ENCODE measurements at places on chromosomes 1 and 21. TPM values are rescaled to one million over a fixed set of nuclear protein-coding genes. Genes with fewer than 3 reads are reported as not detected.

GRCh38 chr1:67194209-67194863 is 28.1 kb downstream of the IL23R start:
- no peak overlapping the region for H3K27ac ChIP-seq
- no peak for DNase-seq
- no peaks in the 10 kb centered on the region for H3K4me1 ChIP-seq
- H3K27me3 ChIP-seq = no peaks in the 10 kb centered on the region

DNA sequence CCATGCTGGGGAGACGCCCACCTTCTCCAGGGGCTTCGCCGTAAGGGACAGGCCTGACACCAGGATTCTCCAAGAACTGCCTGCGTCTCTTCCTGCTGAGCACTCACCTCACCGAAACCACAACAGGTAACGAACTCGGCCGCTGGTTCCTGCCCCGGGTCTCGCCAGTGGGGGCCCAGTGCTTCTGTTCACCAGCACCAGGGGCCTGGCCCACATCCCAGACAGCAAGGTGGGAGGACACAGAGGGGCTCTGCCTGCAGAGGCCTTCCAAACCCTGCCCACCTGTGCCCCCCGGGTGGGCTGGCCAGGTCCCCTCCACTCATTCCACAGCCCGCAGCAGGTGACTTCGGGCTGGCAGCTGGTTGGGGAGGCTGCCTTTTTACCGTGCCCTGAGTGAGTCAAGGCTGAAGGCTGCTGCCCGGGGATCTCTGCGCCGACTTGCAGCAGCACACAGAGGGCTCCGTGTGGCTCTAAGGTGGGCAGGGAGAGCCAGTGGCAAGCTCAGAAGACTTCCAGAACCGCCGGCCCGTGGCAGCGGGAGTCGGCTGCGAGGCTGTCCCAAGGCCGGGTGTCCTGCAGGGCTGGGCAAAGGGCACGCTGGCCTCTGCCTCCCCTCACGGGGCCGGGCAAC is 14.7 kb upstream of the COL18A1 start:
- H3K36me3 ChIP-seq = no peaks in the 10 kb centered on the region
- H3K4me1 ChIP-seq = peaks cover 15% of the 10 kb centered on the region
- no peak overlapping the region for H3K27ac ChIP-seq
- no peak overlapping the region for H3K4me3 ChIP-seq
- DNase-seq = no peak

GRCh38 chr1:205907794-205908193 is 35.5 kb downstream of the SLC26A9 start:
- 0 out of 2 replicates have a peak, but pooled peaks cover 4% of the 10 kb centered on the region for H3K27me3 ChIP-seq
- no peaks in the 10 kb centered on the region for H3K4me1 ChIP-seq
- H3K4me3 ChIP-seq = no peak overlapping the region
- H3K36me3 ChIP-seq = no peaks in the 10 kb centered on the region
- H3K27ac ChIP-seq = no peak overlapping the region

GRCh38 chr1:192626366-192627179 is 9.4 kb upstream of the RGS13 start:
- no peak overlapping the region for H3K27ac ChIP-seq
- H3K4me1 ChIP-seq = no peaks in the 10 kb centered on the region
- no peak overlapping the region for H3K4me3 ChIP-seq
- H3K27me3 ChIP-seq = no peaks in the 10 kb centered on the region
- DNase-seq = no peak

GRCh38 chr21:36661511-36662309 is 37.2 kb upstream of the SIM2 start:
- no peak overlapping the region for H3K27ac ChIP-seq
- no peaks in the 10 kb centered on the region for H3K36me3 ChIP-seq

DNA sequence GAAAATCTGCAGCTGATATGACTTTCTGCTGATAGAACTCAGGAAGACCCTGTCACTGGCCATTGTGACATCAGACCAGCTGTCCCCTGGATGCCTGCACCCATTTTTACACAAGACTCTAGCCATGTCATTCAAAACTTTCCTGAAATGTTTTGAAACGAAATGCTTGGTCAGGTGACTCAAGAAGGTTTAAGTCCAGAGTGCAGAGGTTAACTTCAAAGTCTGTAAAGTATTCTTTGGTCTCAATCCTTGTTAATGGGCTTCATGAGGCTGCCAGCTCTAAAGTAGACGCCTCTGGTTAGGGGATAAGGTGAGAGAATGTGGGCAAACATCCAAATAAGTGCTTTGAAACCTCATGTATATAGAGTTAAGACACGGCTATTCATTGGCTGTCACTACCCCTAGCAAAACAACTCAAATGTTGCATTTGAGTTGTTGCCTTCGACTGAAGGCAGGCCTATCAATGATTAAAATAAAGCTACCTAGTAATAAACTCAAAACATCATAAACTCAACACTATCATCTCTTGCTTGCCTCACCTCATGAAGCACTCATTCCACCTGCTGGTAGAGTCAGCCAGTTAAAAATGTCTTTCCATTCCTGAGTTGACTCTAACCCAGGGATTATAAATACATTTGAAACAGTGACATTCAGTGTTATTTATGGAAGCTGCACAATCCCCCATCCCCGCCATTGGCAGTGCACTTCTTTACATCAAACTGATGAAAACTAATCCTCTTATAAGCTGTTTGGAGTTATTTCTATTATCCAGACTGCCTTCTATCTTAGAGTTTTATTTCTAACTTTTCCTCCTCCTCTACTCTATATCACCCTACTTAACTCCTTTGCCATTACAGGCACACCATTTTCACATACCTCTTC is 26.0 kb downstream of the RABIF start:
- peaks cover 9% of the 10 kb centered on the region for H3K4me1 ChIP-seq
- H3K27me3 ChIP-seq = no peaks in the 10 kb centered on the region
- no peak overlapping the region for H3K4me3 ChIP-seq
- H3K27ac ChIP-seq = no peak overlapping the region
- DNase-seq = no peak

DNA sequence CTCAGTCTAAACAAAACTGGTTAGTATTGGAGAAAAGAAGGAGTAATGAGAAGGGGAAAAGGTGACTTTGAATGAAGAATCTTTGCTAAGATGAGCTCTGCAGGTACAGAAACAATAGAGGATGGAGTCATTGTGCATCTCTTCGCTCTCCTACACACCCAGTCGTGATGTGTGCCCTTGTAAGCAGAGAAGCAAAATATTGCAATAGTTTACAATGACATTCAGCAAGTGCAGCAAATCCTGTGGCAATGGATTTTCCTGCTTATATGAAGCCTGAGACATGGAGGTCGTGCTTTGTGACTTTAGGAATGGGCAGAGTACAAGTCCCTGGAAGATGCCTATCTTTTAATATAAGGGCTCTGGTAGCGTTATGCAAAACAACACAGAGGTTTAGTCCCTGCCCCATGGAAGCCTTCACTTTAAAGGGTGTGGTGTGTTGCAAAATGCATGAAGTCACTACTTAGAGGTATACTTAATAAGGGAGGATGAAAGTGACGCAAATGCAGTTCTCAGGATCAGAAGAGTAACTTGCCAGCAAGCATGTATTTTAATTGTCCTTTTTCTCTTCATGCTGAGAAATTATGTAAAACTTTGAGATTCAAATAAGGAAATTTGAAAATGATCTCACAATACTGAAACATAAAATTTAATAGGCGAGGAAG is 88.0 kb upstream of the IVNS1ABP start:
- H3K27me3 ChIP-seq = no peaks in the 10 kb centered on the region
- H3K4me3 ChIP-seq = no peak overlapping the region
- no peak for DNase-seq
- H3K36me3 ChIP-seq = no peaks in the 10 kb centered on the region

- 0 out of 2 replicates have a peak, but pooled peaks cover 2% of the 10 kb centered on the region for H3K27me3 ChIP-seq
- H3K4me3 ChIP-seq = no peak overlapping the region
- H3K36me3 ChIP-seq = no peaks in the 10 kb centered on the region
- no peaks in the 10 kb centered on the region for H3K4me1 ChIP-seq
- no peak overlapping the region for H3K27ac ChIP-seq
- DNase-seq = no peak
Measured at GRCh38 chr1:44531785-44532566, 126.9 kb downstream of the RNF220 start.

- no peak for DNase-seq
- H3K27me3 ChIP-seq = no peaks in the 10 kb centered on the region
- no peak overlapping the region for H3K4me3 ChIP-seq
- H3K4me1 ChIP-seq = peaks cover 10% of the 10 kb centered on the region
- H3K27ac ChIP-seq = no peak overlapping the region
Measured at GRCh38 chr1:23517581-23517980, 13.5 kb downstream of the E2F2 start.

GRCh38 chr1:201002510-201002909 is 21.0 kb downstream of the KIF21B start:
- H3K4me1 ChIP-seq = no peaks in the 10 kb centered on the region
- H3K27me3 ChIP-seq = no peaks in the 10 kb centered on the region
- H3K36me3 ChIP-seq = no peaks in the 10 kb centered on the region
- no peak for DNase-seq
- no peak overlapping the region for H3K27ac ChIP-seq
- H3K4me3 ChIP-seq = no peak overlapping the region

DNA sequence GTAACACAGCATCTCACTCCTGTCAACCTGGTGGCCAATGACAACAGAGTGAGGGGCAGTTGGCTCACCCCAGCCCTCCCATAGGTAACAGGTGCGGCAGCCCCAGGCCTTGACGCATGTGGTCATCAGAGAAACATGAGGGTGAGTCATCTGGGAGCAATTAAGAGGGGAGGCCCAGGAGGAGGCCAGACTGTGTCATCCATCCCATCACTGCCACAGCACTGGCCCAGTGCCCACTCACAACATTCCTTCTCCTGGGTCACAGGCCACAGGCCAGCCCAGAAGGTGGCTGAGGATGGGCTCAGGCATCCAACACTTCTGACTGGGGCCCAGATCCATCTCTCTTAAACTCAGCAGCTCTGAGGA is 17.1 kb downstream of the TEX35 start:
- H3K27ac ChIP-seq = no peak overlapping the region
- no peak overlapping the region for H3K4me3 ChIP-seq
- DNase-seq = peak; percentile 58
- no peaks in the 10 kb centered on the region for H3K36me3 ChIP-seq
- peaks cover 10% of the 10 kb centered on the region for H3K4me1 ChIP-seq
- H3K27me3 ChIP-seq = no peaks in the 10 kb centered on the region

DNA sequence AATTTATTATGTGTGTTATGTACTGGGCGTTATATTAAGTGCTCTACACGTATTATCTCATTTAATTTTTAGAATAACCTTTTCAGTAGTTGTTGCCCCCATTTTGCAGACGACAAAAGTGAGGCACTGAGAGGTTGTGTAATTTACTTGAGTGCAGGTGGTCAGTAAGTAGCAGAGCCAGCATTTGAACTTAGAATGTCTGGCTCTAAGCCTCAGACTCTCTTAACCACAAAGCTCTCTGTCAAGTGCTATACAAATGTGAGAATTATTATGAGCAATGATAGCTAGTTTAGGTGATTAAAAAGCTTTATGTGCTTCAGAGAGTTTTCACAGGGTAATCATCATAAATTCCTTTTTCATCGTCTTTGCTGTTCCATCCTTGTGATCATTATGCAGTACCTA is 96.3 kb upstream of the UBE2U start:
- peaks cover 4% of the 10 kb centered on the region for H3K4me1 ChIP-seq
- H3K27ac ChIP-seq = no peak overlapping the region
- no peaks in the 10 kb centered on the region for H3K36me3 ChIP-seq
- DNase-seq = no peak
- no peak overlapping the region for H3K4me3 ChIP-seq

DNA sequence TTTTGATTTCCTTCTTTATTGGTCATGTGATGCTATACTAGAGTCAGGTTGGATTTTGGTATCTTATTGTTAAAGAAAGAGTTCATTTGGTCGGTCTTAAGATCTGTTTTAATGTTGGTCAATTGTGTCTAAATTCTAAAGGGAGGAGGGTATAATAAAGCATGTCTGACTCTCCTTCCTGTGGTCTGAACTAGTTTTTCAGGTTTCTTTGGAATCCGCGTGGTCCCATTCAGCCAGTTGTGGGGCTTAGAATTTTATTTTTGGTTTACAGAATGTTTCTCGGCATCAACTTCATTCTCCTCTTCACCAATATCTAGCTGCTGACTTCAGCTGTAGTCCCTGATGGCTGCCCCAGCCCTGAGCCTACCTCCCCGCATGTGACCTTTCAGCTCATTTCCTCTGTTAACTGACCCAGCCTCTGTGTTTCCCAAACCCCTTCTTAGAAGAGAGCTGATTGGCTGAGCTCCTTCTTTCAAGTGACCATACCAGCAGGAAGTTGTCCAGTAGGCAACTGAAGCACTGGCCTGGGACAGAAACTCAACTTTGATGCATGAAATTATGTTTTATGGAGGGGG is 8.7 kb upstream of the MYOC start:
- no peaks in the 10 kb centered on the region for H3K27me3 ChIP-seq
- no peaks in the 10 kb centered on the region for H3K36me3 ChIP-seq
- H3K4me3 ChIP-seq = no peak overlapping the region
- no peak overlapping the region for H3K27ac ChIP-seq
- DNase-seq = no peak
- peaks cover 15% of the 10 kb centered on the region for H3K4me1 ChIP-seq

DNA sequence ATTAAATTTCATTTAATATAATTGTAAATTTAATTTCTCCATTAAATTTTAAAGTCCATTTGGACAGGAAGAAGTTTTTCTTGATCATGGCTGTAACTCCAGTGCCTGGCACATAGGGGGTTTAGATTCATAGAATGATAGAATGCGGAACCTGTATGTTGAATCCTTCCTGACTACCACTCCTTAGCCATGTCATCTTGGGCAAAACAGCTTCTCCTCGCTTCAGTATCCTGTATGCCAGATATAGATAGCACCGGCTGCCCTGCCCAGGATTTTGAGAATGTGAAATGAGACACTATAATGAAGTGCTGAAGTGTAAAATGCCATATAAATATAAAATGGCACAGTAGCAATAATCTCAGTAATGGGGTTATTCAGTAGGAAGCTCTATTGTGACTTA is 6.4 kb downstream of the DYRK1A start:
- peaks cover 6% of the 10 kb centered on the region for H3K36me3 ChIP-seq
- no peak overlapping the region for H3K27ac ChIP-seq
- peaks cover 56% of the 10 kb centered on the region for H3K4me1 ChIP-seq
- H3K27me3 ChIP-seq = no peaks in the 10 kb centered on the region
- DNase-seq = no peak

- no peak for DNase-seq
- no peaks in the 10 kb centered on the region for H3K27me3 ChIP-seq
- H3K36me3 ChIP-seq = peaks cover 3% of the 10 kb centered on the region
- H3K27ac ChIP-seq = no peak overlapping the region
- no peak overlapping the region for H3K4me3 ChIP-seq
Measured at GRCh38 chr21:36918291-36918690, 48.2 kb downstream of the HLCS start.

The GUCA2B gene
- not detected for total RNA-seq

The ANGPTL3 gene
- total RNA-seq = not detected

The OR14K1 gene
- not detected for total RNA-seq

The LIN9 gene
- 12.1 TPM for total RNA-seq

Measured in SJSA1 (cell line).